Thoracic aorta (tissue), 2 donors: ENCODE measurements at places on chromosomes 5 and 9. TPM values are rescaled to one million over a fixed set of nuclear protein-coding genes. Genes with fewer than 3 reads are reported as not detected.

GRCh38 chr9:109181284-109181683 is 14.2 kb upstream of the FRRS1L start:
- no peak overlapping the region for H3K4me3 ChIP-seq
- no peaks in the 10 kb centered on the region for H3K27me3 ChIP-seq
- no peak for DNase-seq
- no peaks in the 10 kb centered on the region for H3K4me1 ChIP-seq
- no peaks in the 10 kb centered on the region for H3K36me3 ChIP-seq

DNA sequence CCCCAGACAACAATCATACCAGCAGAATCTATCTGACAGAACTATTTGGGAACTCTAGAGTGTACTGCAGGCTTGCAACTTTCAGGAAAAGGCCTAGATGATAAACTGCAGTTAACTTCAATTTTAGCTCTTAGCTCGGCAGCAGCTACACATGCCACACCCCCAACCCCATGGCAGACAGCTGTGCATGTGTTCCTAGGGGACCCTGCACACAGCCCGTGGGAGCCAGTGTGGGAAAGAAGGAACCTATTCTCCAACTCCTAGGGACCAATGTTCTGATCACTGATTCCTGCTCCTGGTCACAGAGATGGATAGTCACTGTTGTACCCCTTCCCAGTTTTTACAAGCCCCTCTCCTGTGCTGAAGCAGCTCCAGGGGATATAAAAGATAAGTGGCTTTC is 179.6 kb downstream of the DRD1 start:
- no peak overlapping the region for H3K4me3 ChIP-seq
- no peaks in the 10 kb centered on the region for H3K36me3 ChIP-seq
- DNase-seq, result no peak
- no peak overlapping the region for H3K27ac ChIP-seq

- peak overlapping the region; percentile 45 for H3K4me3 ChIP-seq
- DNase-seq, result no peak
- H3K36me3 ChIP-seq, result peaks cover 42% of the 10 kb centered on the region
- no peaks in the 10 kb centered on the region for H3K27me3 ChIP-seq
- peaks cover 22% of the 10 kb centered on the region for H3K4me1 ChIP-seq
Observed at GRCh38 chr9:35553670-35554543, 51.2 kb upstream of the TESK1 start.

DNA sequence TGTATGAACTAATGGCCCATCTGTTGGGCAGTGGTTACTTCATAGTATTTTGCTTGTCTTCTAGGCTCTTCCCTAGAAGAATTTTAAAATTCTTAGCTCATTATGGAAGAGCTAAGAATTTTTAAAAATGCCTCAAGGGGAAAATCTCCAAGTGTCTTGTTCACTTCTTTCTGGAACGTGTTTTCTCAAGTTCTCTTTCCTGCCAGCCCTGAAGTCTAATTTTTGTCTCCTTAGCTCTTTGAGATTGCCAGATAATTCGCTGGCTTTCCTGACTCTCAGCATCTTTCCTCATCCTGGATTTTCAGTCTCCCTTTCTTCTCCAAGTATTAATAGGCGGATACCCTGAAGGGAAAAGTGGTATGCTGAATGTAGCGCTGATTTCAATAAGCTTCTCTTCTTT is 395.4 kb downstream of the ARRDC3 start:
- no peak for DNase-seq
- no peaks in the 10 kb centered on the region for H3K4me1 ChIP-seq
- H3K27ac ChIP-seq, result no peak overlapping the region

GRCh38 chr5:95619096-95619495 is 791 bp upstream of the GPR150 start:
- no peaks in the 10 kb centered on the region for H3K36me3 ChIP-seq
- H3K4me3 ChIP-seq, result peak overlapping the region; percentile 83
- no peak overlapping the region for H3K27ac ChIP-seq
- H3K27me3 ChIP-seq, result no peaks in the 10 kb centered on the region
- DNase-seq, result no peak

- no peak overlapping the region for H3K27ac ChIP-seq
- H3K4me3 ChIP-seq, result no peak overlapping the region
- no peak for DNase-seq
- no peaks in the 10 kb centered on the region for H3K27me3 ChIP-seq
- no peaks in the 10 kb centered on the region for H3K36me3 ChIP-seq
- peaks cover 19% of the 10 kb centered on the region for H3K4me1 ChIP-seq
Observed at GRCh38 chr5:40401284-40402006, 278.3 kb upstream of the PTGER4 start.

- H3K4me3 ChIP-seq, result peak overlapping the region; percentile 69
- peaks cover 16% of the 10 kb centered on the region for H3K4me1 ChIP-seq
- no peak for DNase-seq
- no peaks in the 10 kb centered on the region for H3K27me3 ChIP-seq
Observed at GRCh38 chr9:127931092-127931881, 710 bp upstream of the PIP5KL1 start.

- no peak overlapping the region for H3K27ac ChIP-seq
- no peak for DNase-seq
- no peaks in the 10 kb centered on the region for H3K27me3 ChIP-seq
- no peak overlapping the region for H3K4me3 ChIP-seq
- no peaks in the 10 kb centered on the region for H3K36me3 ChIP-seq
- H3K4me1 ChIP-seq, result no peaks in the 10 kb centered on the region
Observed at GRCh38 chr9:100211476-100211875, 112.4 kb downstream of the INVS start.

DNA sequence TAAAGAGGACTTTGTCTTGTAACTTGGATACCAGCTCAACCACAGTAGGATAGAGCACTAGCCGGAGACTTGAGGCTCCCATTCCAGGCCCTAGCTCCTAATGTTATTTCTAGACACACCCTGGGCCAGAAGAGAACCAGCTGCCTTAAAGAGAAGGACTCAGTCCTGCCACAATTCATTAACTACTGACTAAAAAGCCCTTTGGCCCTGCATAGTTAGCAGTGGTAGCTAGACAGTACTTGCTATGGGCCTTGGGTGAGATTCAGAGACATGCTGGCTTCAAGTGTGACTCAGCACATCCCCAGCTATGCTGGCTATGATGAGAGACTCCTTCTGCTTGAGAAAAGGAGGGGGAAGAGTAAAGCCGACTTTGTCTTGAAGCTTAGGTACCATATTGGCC is 47.3 kb downstream of the TMEM167A start:
- H3K4me3 ChIP-seq, result no peak overlapping the region
- DNase-seq, result no peak
- no peak overlapping the region for H3K27ac ChIP-seq
- H3K36me3 ChIP-seq, result no peaks in the 10 kb centered on the region
- H3K4me1 ChIP-seq, result no peaks in the 10 kb centered on the region
- no peaks in the 10 kb centered on the region for H3K27me3 ChIP-seq

DNA sequence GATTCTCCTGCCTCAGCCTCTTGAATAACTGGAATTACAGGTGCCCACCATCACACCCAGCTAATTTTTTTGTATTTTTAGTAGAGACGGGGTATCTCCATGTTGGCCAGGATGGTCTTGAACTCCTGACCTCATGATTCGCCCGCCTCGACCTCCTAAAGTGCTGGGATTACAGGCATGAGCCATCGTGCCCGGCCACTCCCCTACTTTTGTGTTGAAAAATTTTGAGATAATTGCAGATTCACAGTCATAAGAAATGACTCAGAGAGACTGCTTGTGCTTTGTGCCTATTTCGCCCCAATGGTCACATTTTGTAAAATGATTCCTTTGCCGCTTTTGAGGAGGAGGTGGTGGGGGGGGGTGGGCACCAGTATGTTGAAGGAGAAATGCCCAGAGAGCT is 48.1 kb upstream of the SH3PXD2B start:
- H3K4me3 ChIP-seq, result no peak overlapping the region
- no peaks in the 10 kb centered on the region for H3K27me3 ChIP-seq
- H3K27ac ChIP-seq, result no peak overlapping the region
- DNase-seq, result no peak

GRCh38 chr9:127065592-127065991 is 56.8 kb downstream of the ANGPTL2 start:
- H3K27me3 ChIP-seq, result no peaks in the 10 kb centered on the region
- H3K4me3 ChIP-seq, result no peak overlapping the region
- no peaks in the 10 kb centered on the region for H3K4me1 ChIP-seq
- no peaks in the 10 kb centered on the region for H3K36me3 ChIP-seq
- H3K27ac ChIP-seq, result no peak overlapping the region

DNA sequence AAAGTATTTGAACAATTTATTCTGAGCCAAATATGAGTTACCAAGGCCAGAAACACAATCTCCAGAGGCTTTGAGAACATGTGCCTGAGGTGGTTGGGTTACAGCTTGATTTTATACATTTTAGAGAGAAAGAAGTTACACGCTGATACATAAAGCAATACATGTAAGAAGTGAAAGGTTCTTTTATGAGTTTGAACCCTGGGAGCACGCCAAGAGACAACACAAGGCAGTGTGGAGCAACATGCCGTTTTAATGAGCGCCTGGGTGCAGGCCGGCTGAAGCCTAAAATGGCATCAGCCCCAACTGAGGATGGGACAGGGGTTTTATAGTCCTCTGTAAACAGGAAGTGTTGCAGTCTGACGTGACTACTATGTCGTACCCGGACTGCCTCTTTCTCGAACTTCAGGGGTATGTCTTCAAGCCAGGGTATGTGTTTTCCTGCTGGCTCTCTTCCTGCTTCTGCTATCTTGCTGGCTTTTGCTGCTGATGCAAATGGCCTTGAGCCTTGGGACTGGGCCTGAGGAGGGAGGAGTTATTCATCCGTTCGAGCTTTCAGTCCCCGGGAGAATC is 193.7 kb downstream of the CYLC2 start:
- no peaks in the 10 kb centered on the region for H3K36me3 ChIP-seq
- peaks cover 30% of the 10 kb centered on the region for H3K4me1 ChIP-seq
- DNase-seq, result no peak
- H3K27ac ChIP-seq, result peak overlapping the region; percentile 77
- H3K4me3 ChIP-seq, result peak overlapping the region; percentile 56
- no peaks in the 10 kb centered on the region for H3K27me3 ChIP-seq

DNA sequence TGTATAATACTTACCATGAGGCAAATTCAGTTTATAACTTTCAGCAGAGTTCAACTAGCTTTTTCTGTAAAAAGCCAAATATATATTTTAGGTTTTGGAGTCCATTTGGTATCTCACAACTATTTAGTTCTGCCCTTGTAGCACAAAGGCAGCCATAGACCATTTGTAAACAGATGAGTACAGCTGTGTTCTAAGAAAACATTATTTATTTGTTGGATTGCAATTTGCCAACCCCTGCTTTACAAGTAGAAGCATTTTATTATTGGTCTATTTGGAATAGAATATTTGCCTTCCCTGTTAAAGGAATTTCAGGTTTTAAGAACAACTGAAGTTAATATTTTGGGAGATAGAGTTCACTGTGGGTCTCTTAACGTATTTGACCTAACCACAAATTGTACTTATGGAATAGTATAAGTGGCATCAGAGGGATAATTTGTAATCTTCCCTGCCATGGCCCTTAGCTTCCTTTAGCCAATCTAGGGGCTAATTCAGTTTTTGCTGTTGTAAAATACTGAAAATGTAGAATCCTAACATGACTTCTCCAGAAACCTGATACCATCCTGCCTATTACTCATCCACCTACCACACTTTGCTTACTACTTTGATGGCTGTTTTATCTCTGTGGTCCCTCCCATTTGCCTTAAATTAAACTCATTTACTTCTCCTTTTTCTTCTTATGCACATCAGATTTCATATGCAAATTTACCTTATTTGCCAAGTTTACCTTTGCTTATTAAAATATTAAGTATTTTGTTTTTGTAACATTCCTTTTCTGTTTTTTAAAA is 109.2 kb downstream of the DMXL1 start:
- no peak overlapping the region for H3K27ac ChIP-seq
- H3K27me3 ChIP-seq, result no peaks in the 10 kb centered on the region
- H3K4me3 ChIP-seq, result no peak overlapping the region

DNA sequence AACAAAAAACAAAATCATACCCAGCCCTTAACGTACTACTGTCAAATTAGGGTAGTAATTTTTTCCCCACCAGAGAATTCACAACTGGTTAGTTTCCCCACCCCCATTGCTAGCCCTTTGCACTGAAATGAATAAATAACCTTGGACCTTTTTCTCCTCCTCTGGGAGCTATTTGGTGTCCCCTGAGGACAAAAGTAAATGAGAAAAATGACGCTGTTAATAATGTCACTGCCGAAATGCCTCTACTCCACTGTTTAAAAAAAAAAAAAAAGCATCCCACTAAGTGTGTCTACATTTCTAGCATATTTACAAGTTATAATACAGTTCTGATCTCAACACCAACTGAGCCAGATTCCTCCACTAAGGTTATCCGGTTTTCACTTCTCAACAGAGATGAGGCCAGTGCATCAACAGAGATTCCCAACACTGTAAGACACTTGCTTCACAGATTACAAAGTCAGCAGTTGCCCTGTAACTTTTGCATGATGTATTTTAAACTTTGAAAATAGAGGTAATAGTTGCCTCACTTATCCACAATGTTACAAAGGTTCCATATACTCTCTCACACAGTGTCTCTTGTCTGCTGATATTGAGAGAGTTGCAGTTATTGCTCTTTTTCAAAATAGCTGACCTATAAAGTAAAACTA is 5.1 kb upstream of the NFIB start:
- peak overlapping the region; percentile 81 for H3K4me3 ChIP-seq
- DNase-seq, result no peak

DNA sequence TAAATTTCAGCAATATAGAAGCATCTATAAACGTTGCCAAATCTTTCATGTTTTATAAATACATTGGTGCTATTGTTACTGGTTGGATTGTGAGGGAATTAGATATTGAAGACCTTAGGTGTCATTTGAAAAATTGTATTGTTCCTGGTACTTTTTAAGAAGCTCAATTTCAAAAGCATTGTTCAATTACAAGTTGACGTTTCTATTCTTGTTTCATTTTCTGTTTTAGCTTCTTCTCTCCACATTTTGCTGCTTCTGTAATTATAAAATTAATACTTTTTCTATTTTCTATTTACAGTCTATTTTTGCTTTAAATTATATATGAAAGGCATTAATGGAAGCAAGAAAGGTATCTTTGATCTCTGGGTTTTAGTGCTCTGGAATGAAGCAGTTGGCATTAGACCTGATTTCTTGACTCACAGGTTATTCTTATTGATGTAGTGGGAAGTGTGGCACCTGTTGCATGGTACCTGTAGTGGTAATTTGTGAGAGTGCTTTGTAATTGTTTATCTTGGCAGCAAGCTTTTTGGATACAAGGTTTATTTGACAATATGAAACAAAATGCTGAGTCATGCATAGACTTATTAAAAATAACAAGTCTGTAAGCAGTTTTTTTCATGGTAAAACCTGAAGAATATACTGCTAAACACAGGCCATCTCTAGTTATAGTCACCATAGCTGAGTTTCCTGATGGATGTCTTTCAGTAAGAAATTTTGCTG is 13.2 kb downstream of the MACIR start:
- H3K36me3 ChIP-seq, result peaks cover 9% of the 10 kb centered on the region
- no peak overlapping the region for H3K27ac ChIP-seq
- DNase-seq, result no peak
- peaks cover 15% of the 10 kb centered on the region for H3K4me1 ChIP-seq

GRCh38 chr9:78902051-78902450 is 605.1 kb downstream of the PSAT1 start:
- no peaks in the 10 kb centered on the region for H3K4me1 ChIP-seq
- no peak overlapping the region for H3K4me3 ChIP-seq
- no peaks in the 10 kb centered on the region for H3K36me3 ChIP-seq
- H3K27ac ChIP-seq, result no peak overlapping the region

- no peak for DNase-seq
- no peak overlapping the region for H3K4me3 ChIP-seq
- H3K27me3 ChIP-seq, result no peaks in the 10 kb centered on the region
- no peak overlapping the region for H3K27ac ChIP-seq
- no peaks in the 10 kb centered on the region for H3K36me3 ChIP-seq
Observed at GRCh38 chr5:137600721-137601360, 101.7 kb upstream of the SPOCK1 start.

The GFI1B gene
- total RNA-seq, result not detected

The CTSV gene
- not detected for total RNA-seq

The DBH gene
- total RNA-seq, result not detected

The SLC34A1 gene
- not detected for total RNA-seq

The CCL21 gene
- 9.3 TPM for total RNA-seq

The GARIN3 gene
- total RNA-seq, result not detected

The TRMT10B gene
- total RNA-seq, result 14.9 TPM
